ENCODE measurements at places on chromosomes 4 and X.

DNA sequence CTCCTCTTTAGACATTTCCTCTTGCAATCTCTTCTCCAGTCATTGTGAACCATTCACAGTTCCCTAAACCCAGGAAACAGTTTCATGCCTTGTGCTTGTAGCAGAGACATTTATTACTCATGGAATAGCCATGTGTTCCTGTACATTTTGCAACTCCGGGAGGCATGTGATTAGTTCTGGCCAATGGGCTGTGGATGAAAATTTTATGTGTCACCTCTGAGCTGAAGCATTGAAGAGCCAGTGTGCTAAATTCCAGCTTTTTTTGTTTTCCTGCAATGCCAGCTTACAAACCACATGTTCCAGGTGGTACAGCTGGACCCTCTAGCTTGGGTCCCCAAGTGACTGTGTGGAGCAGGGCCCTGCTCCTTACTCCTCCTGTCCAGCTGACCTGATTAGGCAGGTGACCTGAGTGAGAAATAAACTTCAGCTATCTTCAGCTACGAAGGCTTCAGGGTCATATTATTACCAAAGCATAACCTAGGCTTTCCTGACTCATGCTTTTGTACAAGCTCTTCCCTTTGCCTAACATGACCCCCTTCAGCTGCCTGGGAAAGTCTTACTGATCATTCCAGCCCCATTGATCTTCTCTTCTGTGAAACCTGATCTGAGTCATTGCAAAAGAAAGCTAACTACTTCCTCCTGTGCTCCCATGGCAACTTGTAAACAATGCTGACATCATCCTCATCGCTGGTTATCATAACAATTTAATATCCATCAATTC is 200.4 kb downstream of the PTTG2 start:
- peak; percentile 98 for DNase-seq

GRCh38 chr4:99447079-99447478 is 11.9 kb upstream of the ADH7 start:
- DNase-seq = peak; percentile 69

DNA sequence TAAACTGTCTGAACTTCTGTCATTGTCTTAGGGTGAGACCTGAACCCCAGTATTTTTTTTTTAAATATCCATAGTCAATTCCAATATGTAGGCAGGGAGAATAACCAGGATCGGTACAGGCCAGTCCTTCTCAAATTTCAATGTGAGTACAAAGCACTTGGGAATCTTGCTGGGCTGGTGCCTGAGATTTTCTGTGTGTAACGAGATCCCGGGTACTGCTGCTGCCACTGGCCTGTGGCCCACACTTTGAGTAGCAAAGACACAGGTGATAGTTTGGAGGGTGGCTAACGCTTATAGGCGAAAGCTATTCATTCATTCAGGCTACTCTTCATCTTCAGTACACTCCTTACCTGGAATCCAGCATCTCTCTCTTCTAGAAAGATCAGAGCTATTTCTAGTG is 923.6 kb upstream of the TENM3 start:
- no peak for DNase-seq

DNA sequence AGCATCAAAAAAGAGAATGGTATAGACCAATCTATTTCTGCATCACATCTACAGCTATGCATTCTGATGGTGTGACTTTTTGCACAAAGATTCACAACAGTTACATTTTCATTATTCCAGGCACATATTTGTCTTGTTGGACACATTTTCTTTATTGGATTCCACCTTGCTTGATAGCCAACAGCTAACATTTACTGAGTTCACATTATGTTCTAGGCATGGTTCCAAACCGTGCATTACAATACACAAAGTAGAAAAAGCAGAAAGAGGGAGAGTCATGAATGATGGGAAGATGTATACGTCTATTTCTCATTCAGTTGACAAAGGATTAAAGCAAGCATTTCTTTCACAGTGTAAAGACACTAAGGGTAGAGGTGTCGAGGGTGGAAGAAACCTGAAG is 22.9 kb upstream of the CLGN start:
- DNase-seq = no peak

- peak; percentile 44 for DNase-seq
Observed at GRCh38 chr4:2860391-2861348, 17.0 kb downstream of the ADD1 start.

DNA sequence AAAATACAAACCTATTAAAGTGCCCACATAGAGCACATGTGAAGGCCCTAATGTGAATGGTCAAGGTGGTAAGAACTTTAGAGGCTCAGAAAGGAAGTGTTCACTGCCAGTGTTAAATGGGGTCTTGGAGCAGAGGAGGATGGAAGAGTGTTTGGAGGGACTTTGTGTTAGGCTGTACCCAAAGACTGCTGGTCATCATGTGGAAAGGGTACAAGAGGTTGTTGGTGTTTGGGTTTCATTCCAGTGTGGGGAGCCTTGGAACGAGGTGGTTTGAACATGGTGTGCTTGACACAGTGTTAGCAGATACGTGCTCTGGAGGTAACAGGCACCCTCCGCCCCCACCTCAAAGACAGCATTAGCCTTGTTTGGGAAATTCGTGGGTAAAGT is 73.1 kb downstream of the RAPGEF2 start:
- DNase-seq = no peak

Data from EH (cell line).